ENCODE measurements at places on chromosomes 3 and 15. TPM values are rescaled to one million over a fixed set of nuclear protein-coding genes. Genes with fewer than 3 reads are reported as not detected.

The RHOV gene
- total RNA-seq = 2.8 TPM

DNA sequence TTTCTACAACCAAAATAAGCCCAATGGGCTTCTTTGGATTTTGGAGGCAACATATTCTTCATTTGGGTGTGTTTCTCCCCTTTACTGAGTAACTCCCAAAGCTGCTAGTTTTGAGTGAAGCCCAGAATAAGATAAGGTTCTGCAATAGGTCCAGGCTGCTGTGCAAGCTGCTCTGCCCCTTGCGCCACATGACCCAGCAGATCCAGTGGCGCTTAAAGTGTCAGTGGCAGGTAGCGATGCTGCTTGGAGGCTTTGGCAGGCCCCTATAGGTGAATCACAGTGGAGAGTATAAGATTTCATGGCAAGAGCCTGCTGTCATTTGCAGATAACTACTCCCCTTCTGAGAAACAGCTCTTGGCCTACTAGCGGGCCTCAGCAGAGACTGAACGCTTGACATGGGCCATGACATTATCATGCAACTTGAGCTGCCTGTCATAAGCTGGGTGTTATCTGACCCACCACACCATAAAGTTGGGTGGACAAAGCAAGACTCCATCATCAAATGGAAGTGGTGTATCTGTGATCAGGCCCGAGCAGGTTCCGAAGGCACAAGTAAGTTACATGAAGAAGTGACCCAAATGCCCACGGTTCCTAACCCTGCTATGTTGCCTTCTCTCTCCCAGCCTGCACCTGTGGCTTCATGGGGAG lies 88.4 kb upstream of the OXTR start:
- DNase-seq = no peak

GRCh38 chr3:67500709-67501108 lies 153.7 kb downstream of the SUCLG2 start:
- DNase-seq = no peak

The EIF5A2 gene
- total RNA-seq = 16.9 TPM

The IL12A gene
- 2.3 TPM for total RNA-seq

DNA sequence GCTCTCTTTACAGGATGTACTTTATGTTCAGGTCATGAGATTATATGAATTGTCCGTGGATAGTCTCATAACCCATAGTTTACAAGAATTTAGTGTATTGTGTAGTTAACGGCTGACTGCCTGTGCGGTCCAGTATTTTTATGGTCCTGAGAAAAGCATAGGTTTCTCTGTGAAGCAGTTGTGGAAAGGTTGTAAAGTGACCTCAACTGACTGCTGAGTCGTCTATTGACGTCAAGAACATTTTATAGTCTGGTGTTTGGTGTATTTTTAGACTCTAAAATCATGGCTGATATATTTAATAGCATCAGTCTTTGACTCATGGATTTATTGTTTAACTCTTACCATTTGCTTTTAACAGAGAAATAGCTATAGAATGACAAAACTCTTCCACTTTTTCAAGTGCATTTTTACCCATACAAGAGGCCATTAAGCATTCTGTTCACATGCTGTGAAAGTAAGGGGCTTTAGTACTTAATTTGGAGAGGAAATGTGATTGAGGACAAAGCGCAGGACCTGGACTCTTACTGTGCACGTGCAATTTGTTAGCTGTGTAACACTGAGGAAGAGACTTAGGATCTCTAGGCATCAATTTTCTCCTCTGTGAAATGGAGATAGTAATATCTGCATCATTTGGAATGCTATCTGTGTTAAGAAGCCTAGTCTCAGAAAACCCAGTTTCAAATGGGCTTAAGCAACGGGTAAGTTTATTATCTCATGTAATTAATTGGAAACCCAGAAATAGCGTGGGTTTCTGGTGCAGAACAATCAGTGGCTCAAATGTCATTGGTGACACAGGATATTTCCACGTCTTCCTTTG lies 240.8 kb downstream of the NFKBIZ start:
- no peak for DNase-seq

DNA sequence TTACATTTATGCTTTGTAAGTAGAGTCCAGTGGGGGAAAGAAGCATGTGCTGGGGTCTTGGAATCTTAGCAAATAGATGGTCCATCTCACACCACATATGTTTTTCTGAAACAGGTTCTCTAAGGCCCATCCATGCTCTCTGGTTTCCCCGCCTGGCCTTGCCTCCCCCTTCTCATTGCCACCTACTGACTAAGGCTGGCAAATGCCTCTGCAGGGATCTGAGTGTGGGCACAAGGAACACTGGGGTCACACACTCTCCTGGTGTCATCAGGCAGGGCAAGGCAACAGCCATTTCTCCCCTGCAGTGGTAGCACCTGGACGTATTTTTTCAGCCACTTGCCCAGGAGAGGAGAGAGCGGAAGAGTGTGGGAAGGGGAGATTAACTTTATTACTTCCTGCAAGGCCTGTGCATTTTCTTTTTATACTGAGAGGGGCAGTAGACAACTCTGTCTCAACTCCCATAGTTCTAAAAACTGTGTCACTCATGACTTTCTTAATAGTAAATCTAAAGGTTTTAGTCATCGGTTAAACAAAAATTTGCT lies 804.2 kb upstream of the NECTIN3 start:
- DNase-seq = no peak

The SLC24A5 gene
- 1.2 TPM for total RNA-seq

- DNase-seq = no peak
Observed at GRCh38 chr15:31268911-31269784, 57.5 kb upstream of the KLF13 start.

GRCh38 chr3:150848864-150849263 lies 56.4 kb downstream of the MINDY4B start:
- DNase-seq = no peak

- no peak for DNase-seq
Observed at GRCh38 chr3:72932416-72932815, 44.6 kb downstream of the GXYLT2 start.

GRCh38 chr3:141476033-141476432 lies 10.8 kb upstream of the RASA2 start:
- no peak for DNase-seq

DNA sequence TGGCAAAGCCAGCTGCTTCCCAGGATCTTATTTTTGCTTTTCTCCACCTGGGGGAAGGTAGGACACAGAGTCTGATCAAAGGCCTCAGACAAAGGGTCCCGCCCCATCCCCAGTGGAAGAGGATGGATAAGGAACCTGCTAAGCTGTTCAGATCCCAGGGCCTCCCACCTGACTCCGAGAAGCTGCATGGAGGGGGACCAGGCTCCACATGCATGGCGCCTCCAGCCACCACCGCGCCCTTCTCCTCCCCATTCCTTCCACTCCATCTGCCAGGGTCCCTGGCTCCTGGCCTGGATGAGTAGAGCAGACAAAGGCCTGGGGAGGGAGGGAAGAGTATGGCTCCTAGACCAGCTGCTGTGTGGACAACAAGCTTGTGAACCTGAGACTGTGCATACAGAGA lies 20.0 kb upstream of the CRABP1 start:
- no peak for DNase-seq

- no peak for DNase-seq
Observed at GRCh38 chr3:129286081-129286480, 7.4 kb downstream of the HMCES start.

DNA sequence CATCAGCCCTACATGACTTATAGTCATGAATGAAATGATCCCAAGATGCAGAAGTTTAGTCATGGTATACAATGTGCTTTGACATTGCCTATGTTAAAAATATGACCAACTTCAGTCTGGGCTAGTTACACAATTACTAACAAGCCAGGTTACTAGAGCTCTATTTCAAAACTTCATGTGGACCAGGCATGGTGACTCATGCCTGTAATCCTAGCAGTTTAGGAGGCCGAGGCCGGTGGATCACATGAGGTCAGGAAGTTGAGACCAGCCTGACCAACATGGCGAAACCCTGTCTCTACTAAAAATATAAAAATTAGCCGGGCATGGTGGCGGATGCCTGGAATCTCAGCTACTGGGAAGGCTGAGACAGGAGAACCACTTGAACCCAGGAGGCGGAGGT lies 613.0 kb downstream of the CADM2 start:
- no peak for DNase-seq

GRCh38 chr3:65265942-65266590 lies 578.3 kb upstream of the ADAMTS9 start:
- no peak for DNase-seq

The FOXB1 gene
- 2.0 TPM for total RNA-seq

DNA sequence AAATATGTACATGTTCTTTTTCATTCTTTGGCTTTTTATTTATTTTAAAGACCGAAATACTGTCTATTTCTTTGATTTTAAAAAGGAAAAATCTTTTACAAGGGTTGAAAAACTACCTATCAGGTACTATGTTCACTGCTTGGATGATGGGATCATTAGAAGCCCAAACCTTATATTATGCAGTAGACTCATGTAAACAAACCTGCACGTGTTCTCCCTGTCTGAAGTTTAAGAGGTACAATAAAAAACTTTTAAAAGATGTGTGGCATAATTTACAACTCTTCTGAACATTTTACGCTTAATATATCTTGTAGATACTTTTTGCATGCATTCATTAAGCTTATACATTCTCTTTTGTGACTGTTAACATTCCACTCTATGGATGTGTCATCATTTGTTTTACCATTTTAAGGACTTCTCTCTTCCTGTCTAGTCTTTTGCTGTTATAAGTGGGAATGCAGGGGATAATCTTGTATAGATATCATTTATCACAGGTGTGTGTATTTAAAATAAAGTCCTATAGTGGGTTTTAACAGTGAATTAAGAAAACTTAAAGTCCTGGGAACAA lies 6.2 kb downstream of the MGA start:
- no peak for DNase-seq

- DNase-seq = no peak
Observed at GRCh38 chr3:196736670-196737374, 2.8 kb upstream of the PAK2 start.

DNA sequence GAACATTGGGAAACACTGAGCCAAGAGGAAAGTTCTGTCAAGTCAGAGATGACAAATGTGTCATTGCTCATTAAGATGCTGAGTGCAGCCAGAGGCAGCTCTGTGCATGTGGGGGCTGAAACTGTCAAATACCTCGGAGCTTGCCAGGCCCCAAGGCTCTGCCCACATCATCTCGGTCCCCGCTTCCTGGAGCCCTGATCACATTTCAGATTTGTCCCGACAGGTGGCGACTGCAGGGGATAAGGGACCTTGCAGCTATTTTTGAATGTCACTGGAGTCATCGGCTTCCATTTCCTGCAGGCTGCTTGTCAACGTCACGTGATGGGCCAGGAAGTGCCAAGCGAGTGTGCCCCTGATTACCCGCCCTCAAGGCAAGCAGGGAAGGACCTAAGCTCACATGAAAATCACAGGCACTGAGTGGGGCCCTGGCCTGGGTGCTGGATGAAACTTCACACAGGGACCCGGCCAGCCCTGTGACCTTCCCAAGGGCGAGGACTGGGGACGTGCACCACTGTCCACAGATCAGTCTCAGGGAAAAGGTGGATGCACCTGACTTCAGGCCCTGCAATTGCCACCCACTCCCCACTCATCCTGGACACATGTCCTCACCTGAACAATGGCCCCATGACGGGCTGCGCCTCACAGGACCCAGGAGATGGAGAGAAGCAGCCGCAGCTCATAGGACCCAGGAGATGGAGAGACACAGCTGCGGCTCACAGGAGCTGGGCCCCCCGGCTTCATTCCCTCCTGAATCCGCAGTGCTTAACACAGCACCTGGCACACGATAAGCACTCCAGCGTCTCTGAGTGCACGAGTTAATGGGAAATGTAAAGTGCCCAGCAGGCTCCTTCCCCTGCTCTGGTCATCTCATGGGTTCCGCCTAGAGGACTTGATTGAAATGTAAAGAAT lies 73.4 kb downstream of the NUP210 start:
- no peak for DNase-seq

The HGD gene
- not detected for total RNA-seq

- no peak for DNase-seq
Observed at GRCh38 chr3:24294150-24294549, 200.5 kb downstream of the THRB start.

- no peak for DNase-seq
Observed at GRCh38 chr15:96165775-96166174, 164.7 kb upstream of the NR2F2 start.

The B3GNT5 gene
- 23.4 TPM for total RNA-seq

DNA sequence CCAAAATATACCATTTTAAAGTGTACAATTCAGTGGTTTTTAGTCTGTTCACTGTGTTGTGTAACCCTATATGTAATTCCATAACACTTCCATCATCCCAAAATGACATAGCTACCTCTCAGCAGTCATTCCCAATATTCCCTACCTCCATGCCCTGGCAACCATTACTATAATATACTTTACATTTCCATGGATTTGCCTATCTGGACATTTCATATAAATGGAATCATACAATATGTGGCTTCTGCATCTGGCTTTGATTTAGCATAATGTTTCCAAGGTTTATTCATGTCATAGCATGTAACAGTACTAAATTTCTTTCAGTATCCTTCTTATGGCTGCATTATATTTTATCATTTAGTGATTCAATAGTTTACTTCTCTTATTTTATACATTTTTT lies 25.3 kb downstream of the FAM98B start:
- no peak for DNase-seq

DNA sequence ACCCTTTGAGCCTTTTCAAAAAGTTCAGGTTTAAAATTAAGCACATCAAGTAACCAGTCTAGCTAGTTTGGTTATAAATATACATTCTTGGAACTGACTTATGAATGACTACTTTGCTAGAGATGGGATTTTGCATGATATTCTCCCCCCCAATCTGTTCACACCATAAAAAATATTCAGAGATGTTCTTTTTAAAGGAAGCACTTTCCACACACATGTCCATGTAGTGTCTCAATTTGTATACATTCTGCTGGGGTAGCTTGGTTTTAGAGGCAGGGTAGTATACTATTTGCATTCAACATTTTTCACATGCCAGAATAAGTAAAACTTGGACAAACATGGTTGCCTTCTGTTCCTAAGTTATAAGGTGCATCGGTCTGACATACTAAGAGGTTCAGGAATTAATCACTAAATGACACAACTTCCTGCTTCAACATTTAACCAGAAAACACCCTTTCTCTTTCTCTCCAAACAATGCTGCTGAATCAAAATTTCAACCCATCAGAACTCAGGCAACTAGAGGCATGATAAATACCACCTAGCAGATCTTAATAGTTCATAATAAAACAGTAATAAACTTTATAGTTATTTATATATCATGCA lies 57.0 kb downstream of the SUMF1 start:
- peak; percentile 76 for DNase-seq

- no peak for DNase-seq
Observed at GRCh38 chr15:42590619-42591237, 15.3 kb downstream of the STARD9 start.

GRCh38 chr15:39188314-39188713 lies 392.6 kb upstream of the THBS1 start:
- DNase-seq = no peak

The TRAIP gene
- 5.9 TPM for total RNA-seq

The RTP1 gene
- total RNA-seq = 0.40 TPM

DNA sequence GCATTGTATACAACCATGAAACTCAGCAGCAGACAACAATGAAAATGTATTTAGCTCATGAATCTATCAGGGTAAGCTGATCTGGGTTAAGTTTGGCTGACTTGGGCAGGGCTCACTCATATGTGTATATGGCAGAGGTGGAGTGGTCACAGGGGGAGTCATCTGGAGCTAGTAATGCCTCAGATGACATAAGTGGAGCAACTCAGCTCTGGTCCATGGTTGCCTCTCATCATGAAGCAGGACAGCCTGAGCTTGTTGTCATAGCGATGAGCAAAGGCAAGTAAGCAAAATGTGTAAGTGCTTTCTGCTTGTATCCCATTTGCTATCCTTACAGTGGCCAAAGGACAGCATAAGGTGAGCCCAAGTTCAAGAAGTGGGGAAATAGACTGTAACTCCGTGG lies 64.5 kb downstream of the ALCAM start:
- no peak for DNase-seq

Measured in spinal cord (tissue), 10 donors.